ENCODE measurements at places on chromosomes 4 and X. TPM values are rescaled to one million over a fixed set of nuclear protein-coding genes. Genes with fewer than 3 reads are reported as not detected.

PCYT1B gene
- total RNA-seq, result 16.5 TPM

RBMXL3 gene
- total RNA-seq, result not detected

FAM199X gene
- 18.7 TPM for total RNA-seq

ADH1A gene
- not detected for total RNA-seq

SRPX2 gene
- total RNA-seq, result not detected

STX18 gene
- 15.9 TPM for total RNA-seq

P2RY4 gene
- not detected for total RNA-seq

PHEX gene
- not detected for total RNA-seq

TFE3 gene
- total RNA-seq, result 83.8 TPM

CWH43 gene
- total RNA-seq, result not detected

TIGD4 gene
- total RNA-seq, result 1.7 TPM

SMR3B gene
- not detected for total RNA-seq

FNIP2 gene
- 32.4 TPM for total RNA-seq

USP17L22 gene
- not detected for total RNA-seq

EPHA5 gene
- total RNA-seq, result 0.12 TPM

MAGEA2B gene
- total RNA-seq, result 0.42 TPM

PRSS12 gene
- 7.5 TPM for total RNA-seq

FAM149A gene
- total RNA-seq, result 22.5 TPM

BMP3 gene
- 0.10 TPM for total RNA-seq

THAP9 gene
- total RNA-seq, result 24.5 TPM

FRG2 gene
- not detected for total RNA-seq

STATH gene
- not detected for total RNA-seq

NKX3-2 gene
- not detected for total RNA-seq

ASB9 gene
- total RNA-seq, result 0.42 TPM

HTRA3 gene
- total RNA-seq, result 3.6 TPM

SOD3 gene
- 11.8 TPM for total RNA-seq

HERC5 gene
- total RNA-seq, result 23.0 TPM

IGFBP7 gene
- not detected for total RNA-seq

NFKB1 gene
- total RNA-seq, result 2.4 TPM

C1GALT1C1 gene
- 18.8 TPM for total RNA-seq

RNF212 gene
- total RNA-seq, result 11.8 TPM

ANKRD50 gene
- total RNA-seq, result 27.6 TPM

UGT2B10 gene
- total RNA-seq, result not detected

DCHS2 gene
- 7.6 TPM for total RNA-seq

ZNF141 gene
- 58.1 TPM for total RNA-seq

RADX gene
- total RNA-seq, result 2.8 TPM

TSR2 gene
- 20.6 TPM for total RNA-seq

PAGE2B gene
- not detected for total RNA-seq

RAB41 gene
- not detected for total RNA-seq

SSR4 gene
- total RNA-seq, result 168 TPM

MAGEA11 gene
- total RNA-seq, result not detected

PAGE1 gene
- not detected for total RNA-seq

PLP1 gene
- 49.9 TPM for total RNA-seq

SLC16A2 gene
- total RNA-seq, result 22.0 TPM

SMS gene
- total RNA-seq, result 185 TPM

PPP3CA gene
- total RNA-seq, result 26.8 TPM

GSX2 gene
- not detected for total RNA-seq

DIPK2B gene
- total RNA-seq, result not detected

ASB12 gene
- total RNA-seq, result 1.2 TPM

GYPE gene
- not detected for total RNA-seq

MAOA gene
- 5.2 TPM for total RNA-seq

HS6ST2 gene
- total RNA-seq, result 4.8 TPM

DOK7 gene
- total RNA-seq, result 0.54 TPM

Measured in GM23338 (cell line).